ENCODE measurements at places on chromosomes 2 and 18. TPM values are rescaled to one million over a fixed set of nuclear protein-coding genes. Genes with fewer than 3 reads are reported as not detected.

The FHOD3 gene
- 3.8 TPM for total RNA-seq

The UNC80 gene
- total RNA-seq = 2.9 TPM

The FEV gene
- total RNA-seq = 51.1 TPM

The ALLC gene
- not detected for total RNA-seq

The BOLL gene
- total RNA-seq = not detected

The CD207 gene
- not detected for total RNA-seq

The DOK6 gene
- total RNA-seq = 5.4 TPM

The GAREM1 gene
- total RNA-seq = 20.7 TPM

The TACR1 gene
- total RNA-seq = 1.5 TPM

The VAMP8 gene
- 157 TPM for total RNA-seq

The RASGRP3 gene
- total RNA-seq = 0.94 TPM

The TEX44 gene
- total RNA-seq = not detected
